ENCODE measurements at places on chromosomes 5 and 9.

- no peak for DNase-seq
These were observed 90.7 kb downstream of the RAD23B start for GRCh38 chr9:107373809-107374208.

DNA sequence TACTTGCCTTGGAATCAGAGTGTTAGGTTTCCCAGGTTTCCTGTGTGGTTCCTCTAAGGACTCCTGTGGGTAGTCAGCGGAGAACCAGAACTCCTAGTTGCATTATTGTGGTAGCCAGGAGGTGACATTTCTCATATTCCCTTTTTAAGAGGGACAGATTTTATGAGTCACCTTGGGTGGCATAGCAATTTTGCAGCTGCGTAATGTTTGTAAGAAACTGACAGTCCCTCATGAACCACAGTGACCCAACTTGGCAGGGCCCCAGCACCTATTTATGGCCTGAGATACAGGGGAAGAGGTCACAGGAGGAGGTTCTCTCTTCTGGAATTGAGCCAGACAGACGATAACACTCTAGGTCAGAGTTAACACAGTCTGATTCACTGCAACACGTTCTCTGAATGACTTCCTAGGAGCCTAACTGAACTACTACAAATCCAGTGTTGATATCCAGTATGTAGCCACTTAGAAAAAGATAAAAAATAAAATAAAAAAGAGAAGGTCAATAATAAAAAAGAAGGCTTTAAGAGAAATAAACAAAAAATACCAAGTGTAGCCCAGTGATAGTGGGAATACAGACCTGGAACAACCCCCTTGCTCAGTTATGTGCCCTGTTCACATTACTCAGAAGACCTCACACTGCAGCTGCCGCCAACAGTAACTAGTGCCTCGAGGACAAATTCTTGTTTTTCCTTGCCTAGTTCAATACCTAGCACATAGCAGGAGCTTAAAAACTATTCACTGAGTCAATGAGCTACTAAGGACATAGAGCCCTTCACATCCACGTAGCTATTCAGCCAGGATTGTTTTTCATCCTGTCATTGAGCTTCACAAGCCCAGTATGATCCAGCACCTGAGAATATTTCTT is 50.7 kb upstream of the VLDLR start:
- DNase-seq: peak; percentile 93

DNA sequence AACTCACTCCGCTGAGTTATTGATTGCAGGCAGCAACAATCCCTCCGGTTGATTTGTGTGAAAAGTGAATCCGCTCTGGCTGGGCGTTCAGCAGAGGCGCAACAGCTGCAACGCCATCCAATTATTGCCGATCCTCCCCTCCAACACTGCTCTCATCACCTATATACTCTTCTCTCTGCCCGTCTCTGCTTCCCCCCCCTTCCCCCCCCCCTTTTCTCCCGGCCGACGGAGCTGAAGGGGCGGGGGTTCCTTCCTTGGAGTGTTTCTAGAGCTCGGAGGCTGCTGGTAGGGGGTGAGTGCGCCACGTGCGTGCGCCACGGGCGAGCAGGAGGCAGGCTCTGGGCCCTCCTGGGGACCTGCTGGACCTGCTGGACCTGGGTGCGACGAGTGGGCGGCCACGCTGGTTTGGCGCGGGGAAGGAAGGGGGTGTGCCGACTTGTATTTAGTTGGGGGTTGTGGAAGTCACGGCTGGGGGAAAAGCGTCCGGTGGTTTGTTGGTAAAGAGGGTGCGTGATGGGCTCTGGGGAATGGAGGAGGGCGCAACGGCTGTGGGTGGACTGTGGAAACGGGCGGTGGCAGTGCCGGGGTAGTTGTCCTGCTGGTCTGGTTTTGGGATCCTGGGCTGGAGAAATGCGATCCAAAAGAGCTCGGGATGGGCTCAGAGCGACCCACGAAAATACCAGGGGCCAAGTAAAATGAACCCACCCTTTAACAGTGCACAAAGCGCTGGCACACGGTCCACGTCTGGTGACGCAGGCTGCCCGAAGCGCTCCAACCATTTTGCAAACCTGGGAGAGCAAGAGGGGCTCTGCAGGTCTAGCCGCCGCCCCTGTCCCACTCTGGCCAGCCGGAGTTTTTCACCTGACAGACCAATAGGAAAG is 6.4 kb upstream of the MEF2C start:
- DNase-seq: peak; percentile 72

DNA sequence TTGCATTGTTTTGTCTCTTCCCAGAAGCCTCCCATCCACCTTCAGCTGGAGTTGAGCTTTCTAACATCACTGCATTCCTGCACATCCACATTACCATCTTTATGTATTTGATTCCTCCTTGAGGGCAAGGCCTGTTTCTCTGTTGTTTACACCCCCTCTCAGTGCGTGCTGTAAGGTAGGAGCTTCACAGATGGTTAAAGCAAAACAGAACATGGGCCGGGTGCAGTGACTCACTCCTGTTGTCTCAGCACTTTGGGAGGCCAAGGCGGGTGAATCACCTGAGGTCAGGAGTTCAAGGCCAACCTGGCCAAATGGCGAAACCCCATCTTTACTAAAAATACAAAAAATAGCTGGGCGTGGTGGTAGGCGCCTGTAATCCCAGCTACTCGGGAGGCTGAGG is 110.9 kb downstream of the KCNIP1 start:
- no peak for DNase-seq

DNA sequence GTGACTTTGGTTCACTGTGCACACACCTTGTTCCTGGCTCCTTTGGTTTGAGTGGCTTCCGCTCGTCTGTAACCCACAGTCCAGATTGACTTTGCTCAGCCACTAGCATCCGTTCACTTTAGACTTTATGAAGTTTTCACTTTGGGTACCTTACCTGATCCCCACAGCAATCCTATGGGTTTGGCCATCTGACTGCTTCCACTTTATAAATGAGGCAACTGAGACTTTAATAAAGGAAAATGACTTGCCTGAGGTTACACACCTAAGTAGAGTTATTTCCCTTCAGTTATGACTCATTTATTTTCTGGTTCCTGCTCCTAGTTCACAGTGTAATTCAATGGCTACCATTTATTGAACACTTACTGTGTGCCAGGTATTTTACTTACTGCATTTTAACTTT is 94.2 kb upstream of the SAP30L start:
- DNase-seq: no peak

GRCh38 chr9:97039514-97039860 is 545 bp upstream of the CTSV start:
- peak; percentile 59 for DNase-seq

DNA sequence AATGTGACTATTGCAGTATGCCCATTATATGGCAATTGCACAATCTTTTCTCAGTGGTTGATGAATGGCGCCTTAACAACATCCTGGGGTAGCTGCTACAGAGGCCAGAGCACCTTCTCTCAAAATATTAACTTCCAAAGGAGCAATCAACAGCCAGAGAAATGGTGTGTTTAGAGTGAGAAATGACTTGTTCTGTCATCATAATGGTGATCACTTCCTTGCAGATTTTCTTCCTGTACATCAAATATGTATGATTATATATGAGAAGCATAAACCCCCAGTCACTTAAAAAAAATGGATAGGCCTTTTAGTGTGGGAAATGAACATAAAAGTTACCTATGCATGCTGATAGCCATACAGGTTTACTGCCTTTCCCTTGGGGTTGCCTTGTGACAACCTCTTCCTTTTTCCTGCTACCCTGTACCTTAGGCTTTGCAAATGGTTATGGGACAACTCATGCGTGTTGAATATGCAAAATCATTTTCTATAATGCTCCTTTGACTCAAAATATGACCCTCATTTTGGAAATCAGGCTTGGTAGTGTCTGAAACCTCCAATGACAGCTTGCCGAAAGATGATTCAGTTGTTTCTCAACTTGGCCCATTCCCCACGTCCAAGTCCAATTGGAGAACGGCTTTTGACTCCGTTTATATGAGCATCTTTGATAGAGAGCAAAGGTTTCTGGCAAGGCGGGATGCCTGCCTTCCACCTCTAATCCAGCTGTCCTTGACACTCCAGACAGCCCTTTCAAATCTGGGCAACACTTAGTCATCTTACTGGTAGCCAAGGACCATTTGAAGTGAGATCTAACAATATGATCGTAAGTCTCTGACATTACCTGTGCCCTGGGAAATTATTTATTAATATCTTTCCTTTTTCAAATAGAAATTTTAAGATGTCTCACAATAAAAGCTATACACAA is 69.3 kb downstream of the SLC1A1 start:
- no peak for DNase-seq

- no peak for DNase-seq
These were observed 7.5 kb downstream of the SLC6A19 start for GRCh38 chr5:1208743-1209488.

DNA sequence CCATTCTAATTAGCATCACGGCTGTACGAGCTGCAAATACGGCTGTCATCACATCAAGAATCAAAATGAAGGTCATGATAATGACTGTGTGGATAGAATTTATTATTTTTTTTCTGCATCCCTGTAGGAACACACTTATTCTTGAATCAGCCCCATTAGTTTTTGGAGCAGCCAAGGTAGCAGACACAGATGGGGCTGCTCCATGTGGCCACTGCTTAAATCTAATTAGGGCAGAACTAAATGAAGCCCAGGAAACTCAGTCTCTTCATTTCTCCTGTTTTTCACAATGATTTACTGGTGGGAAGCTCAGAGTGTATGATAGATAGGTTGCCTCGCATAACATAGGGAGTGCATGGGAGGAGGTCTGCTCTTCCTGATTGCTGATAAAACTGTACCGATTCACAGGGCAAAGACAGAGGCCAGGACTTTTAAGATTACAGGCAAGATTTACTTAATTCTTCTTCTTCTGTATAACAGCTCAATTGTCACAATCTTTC is 275.5 kb downstream of the GLIS3 start:
- no peak for DNase-seq

- no peak for DNase-seq
These were observed 250.4 kb upstream of the IRX4 start for GRCh38 chr5:2133080-2133479.

DNA sequence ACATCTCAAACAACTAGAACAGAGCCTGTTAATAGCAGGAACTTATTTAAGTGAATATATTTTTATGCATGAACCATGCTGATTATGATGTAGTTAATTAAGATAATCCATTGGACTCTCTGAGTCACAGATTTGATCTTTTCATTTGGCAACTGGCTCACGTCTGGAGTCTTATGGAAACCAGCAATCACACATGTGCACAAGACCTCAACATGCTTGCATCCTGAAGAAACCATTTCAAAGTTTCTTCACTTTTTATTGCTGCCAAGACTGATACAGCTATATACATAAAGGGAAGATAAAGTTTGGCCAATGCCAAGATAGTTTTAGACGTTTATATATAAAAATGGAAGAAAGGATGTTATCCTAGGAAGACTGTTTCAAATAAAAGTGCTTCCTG is 13.3 kb upstream of the C9 start:
- DNase-seq: no peak

DNA sequence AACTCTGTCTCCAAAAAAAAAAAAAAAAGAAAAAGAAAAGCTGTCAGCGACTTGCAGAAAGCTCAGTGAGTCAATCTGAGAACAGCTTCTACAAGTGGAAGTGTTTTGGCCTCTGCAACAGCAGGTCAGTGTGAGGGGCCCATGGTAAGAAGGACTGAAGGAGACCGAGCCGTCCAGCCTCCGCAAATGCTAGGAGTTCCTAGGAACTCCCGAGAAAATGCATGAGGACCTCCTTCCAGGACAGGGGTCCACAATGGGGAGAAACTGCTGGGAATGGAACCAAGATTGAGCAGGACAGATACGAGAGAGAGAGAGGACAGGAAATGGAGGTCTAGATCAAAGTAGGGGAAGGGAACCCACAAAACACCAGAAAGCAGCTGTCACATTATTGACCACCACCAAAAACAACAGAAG is 180.5 kb downstream of the CRB2 start:
- DNase-seq: no peak

DNA sequence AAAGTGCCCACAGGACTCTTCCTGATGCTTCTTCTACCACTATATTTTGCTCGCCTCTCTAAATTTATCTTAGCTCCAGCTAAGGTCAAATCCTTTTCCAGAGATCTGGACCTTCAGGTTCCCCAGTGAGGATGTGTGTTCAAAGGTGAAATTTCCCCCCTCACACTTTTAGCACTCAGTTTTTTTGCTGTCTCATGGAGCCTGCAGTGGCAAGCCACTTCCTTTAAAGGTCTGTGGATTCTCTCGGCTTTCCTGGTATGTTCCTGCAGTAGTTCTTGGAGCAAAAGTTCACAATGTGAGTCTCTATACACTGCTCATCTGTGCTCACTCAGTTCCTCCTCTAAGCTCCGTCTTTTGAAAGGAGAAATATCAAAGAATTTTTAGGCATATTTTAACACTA is 181.4 kb downstream of the LURAP1L start:
- DNase-seq: no peak

DNA sequence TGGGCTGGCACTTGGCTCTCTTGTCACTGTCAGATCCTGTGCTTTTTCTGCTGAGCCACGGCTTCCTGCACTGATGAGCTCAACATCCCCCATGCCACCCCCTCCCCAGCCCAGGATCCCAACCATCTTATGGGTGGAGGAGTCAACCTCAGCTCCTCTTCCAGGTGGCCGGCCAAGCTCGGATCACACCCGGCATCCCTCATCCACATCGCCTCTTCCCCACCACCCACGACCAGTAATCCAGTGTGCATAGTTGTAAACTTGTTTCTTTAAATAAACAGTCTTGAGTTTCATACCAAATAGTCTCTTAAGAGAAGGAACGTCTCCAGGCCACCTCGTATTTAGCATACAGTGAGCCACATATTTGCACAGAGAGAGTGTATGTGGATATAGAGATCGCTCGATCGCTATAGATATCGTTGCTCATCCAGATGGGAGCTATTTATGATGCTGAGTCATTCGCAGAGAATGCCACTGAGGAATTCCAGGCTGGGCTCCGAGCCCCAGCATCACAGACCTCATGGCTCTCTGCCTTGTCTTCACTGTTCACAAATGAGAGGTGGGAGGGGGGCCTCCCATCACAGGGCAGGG is 61.8 kb upstream of the CPLX2 start:
- DNase-seq: peak; percentile 85

DNA sequence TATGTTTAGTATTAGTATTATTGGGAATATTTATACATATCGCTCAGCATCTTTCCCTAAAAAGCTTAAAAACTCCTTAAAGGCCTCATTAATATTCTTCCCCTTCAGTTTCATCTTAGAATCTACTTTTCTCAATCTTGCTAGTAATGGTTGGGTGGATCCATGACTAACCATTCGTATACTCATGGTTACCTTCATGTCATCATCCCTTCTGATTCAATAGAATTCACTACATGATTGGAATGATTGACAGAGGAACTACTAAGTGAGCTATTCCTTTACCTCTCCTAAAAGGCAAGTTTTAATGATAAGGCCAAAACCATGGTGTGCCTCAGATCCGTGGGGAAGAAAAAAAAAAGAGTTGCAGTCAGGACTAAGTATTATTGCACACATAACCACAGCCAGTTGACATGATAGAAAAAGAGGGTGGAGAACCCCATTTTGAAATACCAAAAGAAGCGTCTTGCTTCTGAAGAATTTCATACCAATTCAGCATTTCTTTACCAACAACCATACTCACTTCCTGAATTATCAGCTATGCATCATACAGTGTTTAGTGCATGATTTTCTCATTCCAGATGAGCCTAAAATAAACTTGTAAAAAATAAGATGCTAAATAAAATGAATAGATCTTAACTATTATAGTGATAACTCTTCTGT is 624.6 kb downstream of the PDE4D start:
- no peak for DNase-seq

Data from fibroblast of lung (primary cell).